ENCODE measurements at places on chromosomes 1 and 21.

DNA sequence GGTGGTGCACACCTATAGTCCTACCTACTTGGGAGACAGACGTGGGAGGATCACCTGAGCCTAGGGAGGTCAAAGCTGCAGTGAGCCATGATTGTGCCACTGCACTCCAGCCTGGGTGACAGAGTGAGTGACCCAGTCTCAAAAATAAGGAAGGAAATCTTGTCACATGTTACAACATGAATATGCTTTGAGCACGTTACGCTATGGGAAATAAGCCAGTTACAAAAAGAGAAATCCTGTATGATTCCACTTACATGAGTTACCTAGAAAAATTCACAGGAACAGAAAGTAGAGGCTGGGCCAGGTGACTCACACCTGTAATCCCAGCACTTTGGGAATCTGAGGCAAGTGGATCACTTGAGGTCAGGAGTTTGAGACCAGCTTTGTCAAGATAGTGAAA lies 6.7 kb upstream of the PADI6 start:
- DNase-seq: no peak

GRCh38 chr1:185926588-185926987 lies 192.4 kb downstream of the HMCN1 start:
- peak; percentile 9 for DNase-seq

DNA sequence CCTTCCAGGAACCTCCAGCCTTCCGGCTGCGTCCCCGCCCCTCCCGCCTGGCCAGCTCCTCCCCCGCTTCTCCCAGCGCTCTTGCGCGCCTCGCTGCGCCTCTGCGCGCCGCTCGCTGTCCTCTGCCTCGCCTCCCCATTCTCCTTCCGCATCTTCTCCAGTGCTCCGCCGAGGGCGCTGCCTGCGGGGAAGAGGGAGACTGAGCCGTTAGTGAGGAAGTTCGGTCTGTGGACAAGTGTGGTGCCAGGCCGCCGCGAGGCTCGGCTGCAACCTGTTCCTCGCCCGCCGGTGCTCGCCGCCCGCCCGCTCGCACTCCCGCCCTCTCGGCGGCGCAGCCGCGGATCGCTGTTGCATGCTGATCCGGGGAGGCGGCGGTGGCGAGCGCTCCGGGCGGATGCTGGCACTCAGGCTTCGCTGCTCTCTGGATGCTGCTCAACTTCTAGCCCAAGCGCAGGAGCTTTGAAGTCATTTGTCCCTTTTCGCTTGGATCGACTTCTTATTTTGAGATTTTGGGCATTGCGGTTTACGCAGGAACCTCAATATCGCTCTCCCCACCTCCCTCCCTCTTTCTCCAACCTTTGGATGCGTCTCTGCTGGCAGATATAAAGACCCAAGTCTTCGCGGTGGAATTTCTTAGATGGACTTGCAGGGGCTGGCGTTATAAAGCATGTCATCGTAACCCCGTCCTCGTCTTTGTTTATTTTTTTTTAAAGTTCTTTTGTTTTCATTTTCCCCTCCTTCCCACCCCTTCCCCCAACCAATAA lies 614 bp upstream of the CACNA1E start:
- DNase-seq: no peak

- DNase-seq: no peak
Measured at GRCh38 chr1:177568622-177569021, 397.9 kb downstream of the BRINP2 start.

- no peak for DNase-seq
Measured at GRCh38 chr1:234973426-234974250, 155.0 kb downstream of the TOMM20 start.

DNA sequence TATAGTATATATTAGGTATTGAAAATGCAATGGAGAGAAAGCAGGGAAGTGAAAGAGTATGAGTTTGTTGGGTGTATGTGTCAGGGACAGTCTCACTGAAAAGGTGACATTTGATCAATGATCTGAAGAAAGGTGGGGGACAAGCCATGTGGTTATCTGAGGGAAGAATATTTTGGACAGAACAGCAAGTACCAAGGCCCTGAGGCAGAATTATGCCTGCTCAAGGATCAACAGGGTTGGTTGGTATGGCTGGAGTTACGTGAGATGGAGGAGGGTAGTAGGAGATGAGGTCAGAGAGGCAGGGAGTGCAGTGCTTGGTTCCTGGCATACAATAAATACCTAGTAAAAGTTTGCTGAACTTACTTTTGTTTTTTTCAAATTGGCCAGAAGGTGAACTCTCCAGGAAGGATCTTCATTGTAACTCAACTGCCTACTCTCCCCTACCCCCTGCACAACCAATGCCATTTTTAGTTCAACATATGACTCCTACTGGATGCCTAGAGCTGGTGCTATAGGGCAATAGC lies 1.8 kb downstream of the LAMTOR2 start:
- DNase-seq: no peak

DNA sequence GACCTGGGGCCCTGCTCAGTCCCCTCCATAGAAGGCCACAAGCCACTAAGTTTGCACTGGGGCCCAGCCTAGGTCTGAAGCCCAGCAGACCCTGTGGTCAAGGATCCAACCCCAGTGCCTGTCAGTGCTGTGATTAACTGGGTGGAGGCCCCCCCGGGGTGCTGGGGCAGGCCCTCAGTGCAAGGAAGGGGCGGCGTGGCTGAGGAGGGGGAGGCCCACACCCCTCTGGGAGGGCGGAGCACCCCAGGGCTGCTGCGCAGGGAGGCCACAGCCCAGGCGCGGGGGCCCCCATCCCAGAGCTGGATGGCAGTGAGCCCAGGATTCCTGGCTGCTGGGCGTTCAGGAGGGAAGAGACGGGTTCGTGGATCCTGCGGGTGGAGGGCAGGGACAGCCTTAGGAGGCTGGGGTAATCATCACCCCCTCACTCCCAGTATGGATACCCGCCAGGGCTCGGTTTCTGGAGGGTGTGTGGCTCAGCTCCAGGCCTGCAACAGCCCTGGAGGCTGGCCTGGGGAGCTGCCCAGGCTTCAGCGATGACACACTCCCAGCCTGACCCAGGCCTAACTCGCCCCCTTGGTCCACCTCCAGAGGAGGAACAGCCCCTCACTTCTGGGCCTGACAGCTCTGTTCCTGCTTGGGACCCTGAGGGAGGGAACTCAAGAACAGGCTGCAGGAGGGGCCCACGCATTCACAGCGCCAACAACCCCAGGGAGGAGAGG lies 890 bp downstream of the GJC2 start:
- DNase-seq: peak; percentile 49

Data from M059J (cell line).